Progenitor cell of endocrine pancreas (in vitro differentiated cells): ENCODE measurements at places on chromosomes 2 and 18. TPM values are rescaled to one million over a fixed set of nuclear protein-coding genes. Genes with fewer than 3 reads are reported as not detected.

LYG2 gene
- total RNA-seq, result not detected in 2 replicates

DNA sequence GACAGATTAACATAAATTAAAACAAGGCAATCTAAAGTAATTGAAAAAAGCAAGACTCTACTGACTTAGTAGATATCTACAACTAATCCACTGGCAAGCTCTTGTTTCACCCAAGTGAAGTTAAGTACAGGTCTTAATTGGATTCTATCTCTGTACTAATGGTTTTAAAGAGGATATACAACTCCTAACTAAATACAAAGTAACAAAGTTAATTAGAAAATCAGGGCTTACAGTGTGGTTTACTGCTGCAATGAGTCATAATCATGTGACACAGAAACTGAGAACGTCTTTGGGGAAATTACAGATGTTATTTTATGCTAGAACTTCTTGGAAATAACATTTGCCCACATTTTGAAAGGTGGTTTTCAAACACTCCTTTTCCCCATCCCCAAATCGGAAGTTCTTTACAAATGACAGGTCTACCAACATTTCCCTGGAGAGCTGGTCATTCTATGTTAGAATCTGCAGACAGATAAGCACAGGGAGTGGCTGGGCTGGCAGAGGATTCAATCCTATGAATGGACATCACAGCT lies 245.3 kb downstream of the STK39 start:
- DNase-seq, result no peak

DNA sequence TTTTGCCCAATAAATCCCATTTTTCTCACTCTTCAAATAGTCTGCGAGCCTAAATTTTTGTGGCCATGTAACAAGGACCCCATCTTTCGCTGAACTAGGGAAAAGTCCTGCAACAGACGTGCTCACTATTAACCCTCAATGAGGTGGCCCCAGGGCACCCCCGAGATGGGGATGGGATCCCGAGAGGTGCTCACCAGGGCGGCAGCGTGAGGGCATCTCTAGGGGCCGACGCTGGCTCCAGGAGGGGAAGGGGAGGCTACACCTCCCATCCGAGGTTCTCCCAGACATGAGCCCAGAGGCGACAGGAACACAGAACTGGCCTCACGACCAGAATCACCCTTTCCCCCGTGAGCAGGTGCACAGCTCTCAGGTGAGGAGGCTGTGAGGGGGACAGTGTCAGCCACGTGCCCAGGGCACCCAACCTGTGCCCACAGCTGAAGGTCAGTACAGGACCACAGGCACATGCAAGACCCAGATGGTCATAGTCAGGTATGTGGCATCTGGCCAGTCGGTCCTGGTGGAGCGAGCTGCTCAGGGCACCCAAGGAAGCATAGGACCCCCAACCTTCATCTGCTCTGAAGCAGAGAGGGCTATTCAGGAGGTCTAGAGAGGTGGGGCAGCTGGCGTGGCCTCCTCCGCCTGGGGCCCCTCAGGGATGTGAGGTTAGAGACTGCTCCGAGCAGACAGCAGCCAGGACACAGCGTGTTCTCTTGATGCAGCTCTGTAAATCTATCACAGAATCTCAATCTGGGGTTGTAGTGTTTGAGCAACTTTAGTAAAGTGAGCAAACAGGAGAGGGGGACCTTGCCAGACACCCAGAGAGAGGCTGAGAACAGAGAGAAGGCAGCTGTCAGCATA lies 62.8 kb downstream of the PXDN start:
- no peak for DNase-seq

DNA sequence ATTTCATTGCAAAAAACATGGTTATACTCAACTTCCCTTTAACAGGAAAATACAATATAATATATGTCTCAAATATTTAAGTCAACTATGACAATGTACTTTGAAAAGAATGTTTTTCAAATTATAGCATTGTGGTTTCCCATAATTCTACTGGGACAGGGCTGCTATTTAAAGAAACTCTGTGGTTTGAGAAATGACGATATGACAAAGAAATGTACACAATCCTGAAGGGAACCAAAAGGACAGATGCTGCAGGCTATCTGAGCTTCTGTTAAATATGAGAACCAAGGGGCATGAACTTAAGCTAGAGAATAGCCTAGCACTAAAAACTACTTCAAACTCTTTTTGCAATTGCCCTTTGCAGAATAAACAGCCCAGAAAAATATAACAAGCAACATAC lies 415.9 kb downstream of the GRB14 start:
- DNase-seq, result no peak

DNA sequence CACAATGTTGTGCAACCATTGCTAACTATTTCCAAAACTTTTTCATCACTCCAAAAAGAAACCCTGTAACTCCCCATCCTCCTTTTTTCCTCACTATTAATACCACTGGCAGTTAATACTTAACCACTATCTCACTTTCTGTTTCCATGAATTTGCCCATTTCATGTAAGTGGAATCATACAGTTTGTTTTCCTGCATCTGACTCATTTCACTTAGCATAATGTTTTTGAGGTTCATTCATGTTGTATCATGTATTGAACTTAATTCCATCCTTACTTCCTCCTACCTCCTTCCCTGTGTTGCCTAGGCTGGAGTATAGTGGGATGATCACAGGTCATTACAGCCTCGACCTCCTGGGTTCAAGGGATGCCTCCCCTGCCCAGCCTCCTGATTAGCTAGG lies 68.3 kb downstream of the FAM117B start:
- DNase-seq, result no peak
